Central memory CD8-positive, alpha-beta T cell (primary cell): ENCODE measurements at places on chromosomes 6 and 20.
A peak's percentile ranks its signal among the peaks of the same experiment; 100 is the strongest.

GRCh38 chr6:108838101-108838717, 10.0 kb upstream of the ARMC2 start:
- DNase-seq = no peak
- H3K4me3 ChIP-seq = peak overlapping the region; percentile 57
- H3K27ac ChIP-seq = peak overlapping the region; percentile 77
- H3K27me3 ChIP-seq = no peaks in the 10 kb centered on the region
- peaks cover 37% of the 10 kb centered on the region for H3K4me1 ChIP-seq
- H3K36me3 ChIP-seq = peaks cover 3% of the 10 kb centered on the region

DNA sequence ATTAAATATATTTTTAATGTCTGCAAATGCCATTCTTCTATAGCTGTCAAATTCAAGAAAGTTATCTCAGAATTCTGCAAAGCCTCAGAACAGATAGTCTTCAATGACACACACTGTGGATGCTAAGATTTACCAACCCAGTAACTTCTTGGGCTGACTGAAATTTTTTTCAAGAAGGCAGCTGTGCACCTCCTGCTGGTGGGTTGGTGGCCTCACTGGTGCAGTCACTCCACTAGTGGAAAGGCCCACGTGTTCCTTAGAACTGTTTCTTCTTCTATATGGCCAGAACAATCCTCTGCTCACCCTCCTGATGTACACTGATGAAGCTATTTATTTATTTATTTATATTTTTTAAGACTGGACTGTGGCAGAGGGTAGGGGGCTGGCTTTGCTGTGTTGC, 28.1 kb upstream of the MTCL3 start:
- H3K27me3 ChIP-seq = peaks cover 53% of the 10 kb centered on the region
- H3K27ac ChIP-seq = no peak overlapping the region
- DNase-seq = no peak
- no peaks in the 10 kb centered on the region for H3K36me3 ChIP-seq
- no peaks in the 10 kb centered on the region for H3K4me1 ChIP-seq
- no peak overlapping the region for H3K4me3 ChIP-seq

GRCh38 chr6:152273002-152273401, 364.2 kb downstream of the SYNE1 start:
- peaks cover 58% of the 10 kb centered on the region for H3K36me3 ChIP-seq
- DNase-seq = no peak
- H3K27ac ChIP-seq = no peak overlapping the region
- no peaks in the 10 kb centered on the region for H3K27me3 ChIP-seq
- H3K4me3 ChIP-seq = no peak overlapping the region
- H3K4me1 ChIP-seq = peaks cover 6% of the 10 kb centered on the region

DNA sequence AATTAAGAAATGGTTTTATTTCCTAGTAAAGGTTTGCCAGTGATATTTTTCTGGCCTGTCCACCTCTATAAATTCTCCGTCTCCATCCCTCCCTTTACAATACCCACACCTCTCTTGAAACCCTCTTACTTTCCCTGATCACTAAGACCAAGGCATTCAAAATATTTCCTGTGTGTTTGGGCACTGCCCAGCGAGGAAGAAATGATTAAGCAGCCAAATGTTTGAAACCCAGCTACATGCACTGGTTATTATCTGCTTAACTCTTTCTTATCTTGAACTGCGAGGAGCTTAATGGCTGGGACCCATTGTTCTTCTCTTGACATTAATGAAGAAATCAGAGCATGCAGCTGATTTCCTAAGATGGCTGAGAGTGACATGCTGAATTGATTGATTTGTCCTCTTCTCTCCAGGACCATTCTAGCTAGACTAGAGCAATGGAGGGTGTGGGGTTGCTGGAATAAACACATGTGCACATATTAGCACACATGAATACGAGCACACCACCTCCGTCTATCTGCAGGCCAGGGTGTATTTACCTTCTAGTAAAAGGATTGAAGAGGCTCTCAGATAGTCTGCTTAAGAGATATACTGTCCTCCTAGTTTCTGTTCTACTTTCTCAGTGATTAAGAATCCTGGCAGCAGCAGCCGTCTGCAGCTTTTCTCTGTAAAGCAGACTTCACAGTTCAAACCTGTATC, 46.1 kb upstream of the PRDM1 start:
- H3K4me3 ChIP-seq = no peak overlapping the region
- no peaks in the 10 kb centered on the region for H3K4me1 ChIP-seq
- no peaks in the 10 kb centered on the region for H3K27me3 ChIP-seq
- DNase-seq = no peak
- H3K36me3 ChIP-seq = no peaks in the 10 kb centered on the region

DNA sequence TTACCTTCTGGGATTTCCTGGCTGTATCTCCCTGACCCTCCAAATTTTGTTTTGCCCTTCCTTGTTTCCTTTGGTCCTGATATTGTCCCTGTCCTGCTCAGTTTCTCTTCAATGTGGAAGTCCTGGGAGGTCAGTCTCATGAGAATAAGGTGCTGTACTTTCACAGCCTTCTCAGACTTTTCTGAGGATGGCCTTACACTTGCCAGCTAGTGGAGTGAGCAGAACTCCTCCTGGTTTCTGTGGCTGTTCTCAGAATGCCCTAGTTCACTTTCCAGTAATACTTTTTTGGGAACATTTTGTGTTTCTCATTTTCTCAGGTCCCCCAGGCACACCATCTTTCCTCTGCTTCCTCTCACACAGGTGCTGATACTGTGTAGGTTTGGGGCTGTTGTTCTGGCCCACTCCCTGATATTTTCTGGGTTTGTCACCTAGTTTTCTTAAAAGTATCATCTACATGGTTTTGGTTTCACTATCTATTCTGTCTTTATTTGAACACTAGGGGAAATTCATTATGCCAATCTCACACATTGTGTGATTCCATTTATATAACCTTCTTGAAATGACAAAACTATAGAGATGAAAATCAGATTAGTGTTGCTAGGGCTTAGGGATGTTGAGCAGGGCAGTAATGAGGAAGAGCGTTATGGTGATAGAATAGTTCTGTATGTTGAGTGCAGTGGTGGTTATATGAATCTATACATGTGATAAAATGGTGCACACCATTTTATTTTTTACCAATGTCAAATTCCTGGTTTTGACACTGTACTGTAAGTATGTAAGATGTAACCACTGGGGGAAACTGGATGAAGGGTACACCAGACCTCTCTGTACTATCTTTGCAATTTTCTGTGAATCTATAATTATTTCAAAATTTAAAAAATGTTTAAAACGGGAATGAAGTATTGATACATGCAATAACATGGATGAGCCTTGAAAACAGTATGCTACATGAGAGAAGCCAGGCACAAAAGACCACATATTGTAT, 27.2 kb upstream of the BRPF3 start:
- peaks cover 18% of the 10 kb centered on the region for H3K4me1 ChIP-seq
- peak overlapping the region; percentile 63 for H3K27ac ChIP-seq
- no peaks in the 10 kb centered on the region for H3K27me3 ChIP-seq
- peaks cover 1% of the 10 kb centered on the region for H3K36me3 ChIP-seq

DNA sequence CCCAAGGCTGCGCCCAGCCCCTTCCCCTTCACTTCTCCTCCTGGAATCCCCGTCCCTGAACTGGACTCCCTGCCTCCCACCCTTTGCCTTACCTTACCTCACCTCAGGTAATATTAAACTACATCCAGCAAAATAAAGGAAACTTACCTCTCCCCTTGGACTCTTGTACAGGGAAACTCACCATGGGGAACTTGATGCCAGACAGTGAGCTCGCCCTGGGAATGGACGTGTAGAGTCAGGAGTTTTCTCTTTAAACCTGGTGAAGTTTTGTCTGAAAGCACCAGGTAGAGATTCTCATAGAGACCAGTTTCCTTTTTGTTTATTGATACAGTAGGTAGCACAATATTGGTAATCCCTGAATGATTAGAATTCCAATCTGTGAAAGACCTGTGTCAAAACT, 544 bp upstream of the HLA-C start:
- H3K27me3 ChIP-seq = no peaks in the 10 kb centered on the region
- peaks cover 70% of the 10 kb centered on the region for H3K4me1 ChIP-seq
- DNase-seq = no peak
- H3K36me3 ChIP-seq = peaks cover 57% of the 10 kb centered on the region
- H3K4me3 ChIP-seq = peak overlapping the region; percentile 97
- H3K27ac ChIP-seq = peak overlapping the region; percentile 100

GRCh38 chr20:19397226-19397625, 184.8 kb downstream of the SLC24A3 start:
- H3K36me3 ChIP-seq = no peaks in the 10 kb centered on the region
- no peaks in the 10 kb centered on the region for H3K4me1 ChIP-seq
- no peak for DNase-seq
- H3K27me3 ChIP-seq = no peaks in the 10 kb centered on the region
- H3K27ac ChIP-seq = no peak overlapping the region

DNA sequence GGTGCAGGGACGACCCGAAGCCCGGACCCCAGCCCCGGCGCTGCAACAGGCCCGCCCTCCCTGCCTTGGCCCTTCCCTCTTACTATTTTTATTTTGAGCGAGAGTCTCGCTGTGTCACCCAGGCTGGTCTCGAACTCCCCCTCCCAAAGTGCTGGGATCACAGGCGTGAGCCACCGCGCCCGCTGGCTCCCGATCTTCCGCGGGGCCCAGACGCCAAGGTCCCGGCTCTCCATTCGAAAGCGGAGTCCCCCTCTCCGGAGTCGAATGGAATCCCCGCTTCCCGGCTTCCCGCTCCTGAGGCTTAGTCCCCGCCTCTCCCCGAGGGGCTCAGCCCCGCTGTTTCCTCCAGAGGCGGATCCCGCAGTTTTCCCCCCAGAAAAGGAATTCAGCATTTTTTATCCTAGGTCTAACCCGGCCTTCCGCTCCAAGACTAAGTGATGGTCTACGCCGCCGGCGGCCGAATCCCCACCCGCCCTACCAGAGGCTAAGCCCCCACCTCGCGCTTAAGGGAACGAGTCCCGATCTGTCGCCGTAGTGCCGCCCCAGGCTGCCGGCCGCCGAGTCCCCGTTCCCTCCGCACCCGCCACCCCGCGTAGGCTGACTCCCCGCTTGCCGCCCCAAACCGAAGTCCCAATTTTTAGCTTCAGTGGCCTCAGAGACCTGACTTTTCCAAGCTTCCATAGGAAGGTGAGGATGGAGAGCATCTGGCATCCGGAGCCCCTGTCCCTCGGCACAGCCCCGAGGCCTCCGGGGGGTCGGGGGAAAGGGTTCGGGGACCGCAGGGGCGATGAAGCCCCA, 11.5 kb upstream of the TMC2 start:
- peaks cover 10% of the 10 kb centered on the region for H3K36me3 ChIP-seq
- H3K4me3 ChIP-seq = peak overlapping the region; percentile 90
- H3K27me3 ChIP-seq = no peaks in the 10 kb centered on the region
- DNase-seq = no peak
- peak overlapping the region; percentile 87 for H3K27ac ChIP-seq

DNA sequence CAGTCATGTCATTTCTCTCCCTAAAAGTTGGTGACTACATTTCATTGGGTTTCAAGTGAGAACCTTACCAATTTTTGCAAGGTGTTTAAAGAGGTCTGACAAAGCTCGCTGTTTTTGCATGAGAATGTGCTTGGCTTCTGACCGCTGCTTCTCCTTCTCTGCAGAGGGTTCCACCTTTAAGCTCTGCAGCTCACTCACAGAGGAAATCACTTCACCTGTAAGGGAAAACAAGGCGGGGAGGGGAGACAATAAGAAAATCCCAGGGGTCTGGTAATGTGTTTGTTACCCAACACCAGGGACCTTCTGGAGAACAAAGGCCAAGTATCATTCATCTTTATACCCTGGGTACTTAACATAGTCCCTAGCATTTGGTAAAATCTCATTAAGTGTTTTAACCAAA, 40.0 kb upstream of the LYRM2 start:
- no peak for DNase-seq
- H3K4me1 ChIP-seq = no peaks in the 10 kb centered on the region
- H3K36me3 ChIP-seq = peaks cover 59% of the 10 kb centered on the region
- H3K4me3 ChIP-seq = no peak overlapping the region
- no peak overlapping the region for H3K27ac ChIP-seq

DNA sequence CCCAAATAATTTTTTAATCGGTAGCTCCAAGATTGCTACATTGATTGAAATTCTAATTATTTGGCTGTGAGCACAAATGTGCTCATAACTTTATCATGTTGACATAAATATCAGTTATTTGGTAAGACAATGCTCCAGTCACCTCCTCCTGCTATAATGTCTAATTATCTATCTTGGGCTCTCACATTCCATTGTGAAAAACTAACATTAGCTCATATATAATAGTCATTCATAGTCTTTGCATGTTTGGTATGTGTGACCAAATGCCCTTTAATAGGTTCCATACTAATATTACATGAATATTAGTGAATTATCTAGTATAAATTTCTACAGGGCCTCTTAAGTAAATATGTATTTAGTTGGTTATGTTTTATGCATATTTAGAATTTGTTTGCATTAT, 185.6 kb upstream of the MCHR2 start:
- H3K27ac ChIP-seq = no peak overlapping the region
- no peak overlapping the region for H3K4me3 ChIP-seq
- no peaks in the 10 kb centered on the region for H3K27me3 ChIP-seq
- no peaks in the 10 kb centered on the region for H3K4me1 ChIP-seq

- H3K36me3 ChIP-seq = no peaks in the 10 kb centered on the region
Measured at GRCh38 chr20:54044156-54044555, 26.2 kb downstream of the BCAS1 start.

- H3K36me3 ChIP-seq = peaks cover 2% of the 10 kb centered on the region
- H3K27me3 ChIP-seq = peaks cover 83% of the 10 kb centered on the region
- no peak overlapping the region for H3K27ac ChIP-seq
- no peak for DNase-seq
- H3K4me1 ChIP-seq = peaks cover 3% of the 10 kb centered on the region
Measured at GRCh38 chr6:17276766-17277165, 4.4 kb upstream of the RBM24 start.

DNA sequence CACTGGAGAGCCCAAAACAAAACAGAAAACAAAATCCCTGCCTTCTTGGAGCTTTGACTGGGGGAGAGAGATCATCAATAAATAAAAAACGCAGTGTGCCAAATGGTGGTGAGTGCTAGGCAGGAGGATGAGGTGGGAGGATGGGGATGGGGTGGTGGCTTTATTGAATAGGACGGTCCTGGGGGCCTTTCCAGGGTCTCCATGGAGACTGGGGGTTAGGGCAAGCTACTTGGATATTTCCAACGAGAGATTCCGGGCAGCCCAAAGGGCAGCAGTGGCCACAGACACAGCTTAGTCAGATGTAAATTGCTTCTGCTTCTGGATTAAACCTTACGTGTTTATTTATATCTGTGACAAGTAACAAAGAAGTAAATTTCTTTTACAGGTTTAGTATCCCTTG, 700.1 kb downstream of the QKI start:
- no peak overlapping the region for H3K27ac ChIP-seq
- no peak for DNase-seq
- no peaks in the 10 kb centered on the region for H3K36me3 ChIP-seq
- H3K27me3 ChIP-seq = peaks cover 33% of the 10 kb centered on the region

GRCh38 chr6:101294676-101295075, 98.8 kb upstream of the GRIK2 start:
- no peak overlapping the region for H3K4me3 ChIP-seq
- no peak overlapping the region for H3K27ac ChIP-seq

GRCh38 chr6:17392978-17393891, at the start of gene CAP2:
CAP2 (plus strand) TSS chr6:17393595; CDS start chr6:17421556, 27,961 bp downstream.
- no peaks in the 10 kb centered on the region for H3K4me1 ChIP-seq
- H3K27ac ChIP-seq = no peak within 1 kb of the TSS
- no peak for DNase-seq
- no peaks in the 10 kb centered on the region for H3K36me3 ChIP-seq

GRCh38 chr6:111481836-111482187, 1.2 kb downstream of the REV3L start:
- peaks cover 16% of the 10 kb centered on the region for H3K36me3 ChIP-seq
- H3K27me3 ChIP-seq = no peaks in the 10 kb centered on the region
- H3K4me3 ChIP-seq = peak overlapping the region; percentile 91
- no peak for DNase-seq
- H3K27ac ChIP-seq = peak overlapping the region; percentile 88
- H3K4me1 ChIP-seq = peaks cover 43% of the 10 kb centered on the region

GRCh38 chr20:56249244-56249955, 868 bp downstream of the MC3R start:
- no peak overlapping the region for H3K4me3 ChIP-seq
- no peak for DNase-seq
- H3K27me3 ChIP-seq = peaks cover 58% of the 10 kb centered on the region
- H3K27ac ChIP-seq = no peak overlapping the region
- no peaks in the 10 kb centered on the region for H3K36me3 ChIP-seq
- H3K4me1 ChIP-seq = no peaks in the 10 kb centered on the region
